ENCODE measurements at places on chromosomes 6 and 20.
A peak's percentile ranks its signal among the peaks of the same experiment; 100 is the strongest.

DNA sequence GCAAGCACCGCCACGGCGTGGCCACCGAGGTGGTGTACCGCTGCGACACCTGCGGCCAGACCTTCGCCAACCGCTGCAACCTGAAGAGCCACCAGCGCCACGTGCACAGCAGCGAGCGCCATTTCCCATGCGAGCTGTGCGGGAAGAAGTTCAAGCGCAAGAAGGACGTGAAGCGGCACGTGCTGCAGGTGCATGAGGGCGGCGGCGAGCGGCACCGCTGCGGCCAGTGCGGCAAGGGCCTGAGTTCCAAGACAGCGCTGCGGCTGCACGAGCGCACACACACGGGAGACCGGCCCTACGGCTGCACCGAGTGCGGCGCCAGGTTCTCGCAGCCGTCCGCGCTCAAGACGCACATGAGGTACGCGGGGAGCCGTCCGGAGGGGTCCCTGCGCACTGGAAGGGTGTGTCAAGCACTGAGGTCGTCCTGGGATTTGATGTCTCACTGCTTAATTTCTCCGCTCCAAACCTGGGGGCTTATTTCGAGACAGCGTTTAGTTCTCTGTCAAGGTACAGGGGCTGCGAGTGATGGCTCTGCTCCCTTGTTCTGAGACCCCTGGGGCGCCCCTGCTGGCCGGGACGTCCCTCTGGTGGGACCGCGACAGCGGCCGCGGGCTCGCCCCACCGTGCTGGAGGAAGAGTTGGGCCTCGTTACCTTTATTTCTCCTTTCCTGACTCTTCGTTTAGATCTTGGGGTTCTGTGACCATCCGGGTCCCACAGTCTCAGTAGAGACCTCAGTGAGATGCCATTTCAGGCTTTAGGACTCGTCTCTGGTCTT is 3.6 kb downstream of the GZF1 start:
- no peak for DNase-seq

GRCh38 chr6:160004419-160005175 is 35.7 kb downstream of the IGF2R start:
- no peak for DNase-seq

DNA sequence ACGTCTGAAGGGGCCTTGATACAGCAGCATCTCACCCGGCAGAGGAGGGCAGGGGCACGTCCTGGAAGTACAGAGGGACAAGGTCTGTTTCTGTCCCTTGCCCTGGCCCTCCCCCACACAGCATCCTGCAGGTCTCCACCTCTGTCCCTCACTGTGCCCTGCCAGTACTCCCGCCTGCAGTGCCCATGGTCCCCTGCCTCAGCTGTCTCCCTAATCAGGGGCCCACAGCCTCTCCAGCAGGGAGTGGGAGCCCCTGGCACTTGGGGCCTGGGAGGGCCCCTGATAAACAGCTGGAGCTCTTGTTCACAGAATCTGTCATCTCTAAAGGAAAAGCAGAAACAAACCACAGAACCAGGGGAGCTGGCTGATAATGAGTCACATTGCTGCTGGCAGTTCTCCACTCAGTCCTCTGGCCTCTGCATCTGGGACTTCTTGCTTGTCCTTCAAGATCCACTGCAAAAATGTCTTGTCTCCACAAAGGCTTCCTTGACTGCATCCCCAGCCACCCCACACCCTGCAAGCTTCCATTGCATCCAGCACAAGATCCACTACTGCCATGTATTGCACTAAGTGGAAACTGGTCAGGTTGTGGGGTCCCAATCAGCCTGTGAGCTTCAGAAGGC is 33.2 kb upstream of the TAF8 start:
- no peak for DNase-seq

GRCh38 chr6:149208134-149208601 is 109.3 kb upstream of the TAB2 start:
- DNase-seq, result no peak

DNA sequence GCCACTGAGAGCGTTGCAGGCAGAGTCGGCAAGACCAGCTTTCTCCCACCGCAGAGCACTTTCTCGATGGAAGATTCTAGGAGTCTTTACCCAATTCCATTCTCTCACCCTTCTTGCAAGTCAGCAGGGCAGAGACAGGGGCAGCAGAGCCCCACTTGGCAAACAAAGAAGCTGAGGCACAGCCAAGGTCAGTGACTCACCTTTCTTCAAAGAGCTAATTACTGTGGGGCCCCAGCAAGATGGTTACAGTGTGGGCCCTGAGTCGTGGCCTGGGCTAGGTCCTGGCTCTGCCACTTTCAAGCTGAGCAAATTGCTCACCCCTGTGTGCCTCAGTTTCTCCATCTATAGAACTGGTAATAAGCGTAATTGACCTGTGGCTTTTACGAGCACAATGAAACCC is 277.0 kb downstream of the PREX1 start:
- no peak for DNase-seq

DNA sequence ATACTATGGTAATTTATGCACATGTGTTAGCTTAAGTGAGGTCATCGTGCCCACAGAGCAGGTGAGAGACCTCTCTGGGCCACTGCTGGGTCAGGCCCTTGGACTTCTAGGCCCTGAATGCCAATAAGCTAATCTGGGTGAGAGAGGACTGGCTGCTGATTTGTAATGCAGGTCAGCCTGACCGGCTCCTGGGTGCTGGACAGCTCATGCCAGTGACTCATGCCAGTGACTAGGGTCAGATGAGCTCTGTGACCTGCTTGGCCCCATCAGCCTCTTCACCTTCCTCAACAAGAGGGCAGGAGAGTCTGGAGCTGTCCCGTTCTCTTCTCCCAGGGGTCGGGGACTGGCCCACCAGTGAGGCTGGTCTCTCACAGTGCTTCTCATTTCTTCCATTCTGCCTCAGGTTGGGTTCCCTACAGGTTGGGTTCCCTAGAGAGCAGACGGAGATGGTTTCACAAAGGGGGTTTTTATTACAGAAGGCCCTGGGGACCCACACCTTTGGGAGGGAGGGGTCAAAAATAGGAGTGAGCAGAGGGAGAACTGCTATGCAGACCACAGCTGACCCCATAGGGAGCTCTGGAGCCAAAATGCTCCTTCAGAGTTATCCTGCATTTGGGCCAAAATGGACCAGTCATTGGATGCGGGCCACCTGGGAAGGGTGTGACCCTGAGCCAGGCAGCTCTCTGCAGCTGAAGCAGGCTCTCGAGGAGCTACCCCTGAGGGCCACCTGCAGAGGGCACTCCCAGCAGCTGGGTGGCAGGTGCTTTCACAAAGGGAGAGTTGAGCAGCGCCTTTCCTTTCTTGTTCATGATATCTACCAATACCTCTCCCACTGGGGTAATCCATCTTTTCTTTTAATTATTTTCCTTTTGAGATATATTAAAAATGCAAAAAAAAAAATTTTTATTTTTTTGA is 2.2 kb upstream of the OXT start:
- no peak for DNase-seq

- peak; percentile 39 for DNase-seq
These were observed 19.0 kb upstream of the PREX1 start for GRCh38 chr20:48846516-48847492.

- no peak for DNase-seq
These were observed 27.4 kb downstream of the COL11A2 start for GRCh38 chr6:33164665-33165373.

DNA sequence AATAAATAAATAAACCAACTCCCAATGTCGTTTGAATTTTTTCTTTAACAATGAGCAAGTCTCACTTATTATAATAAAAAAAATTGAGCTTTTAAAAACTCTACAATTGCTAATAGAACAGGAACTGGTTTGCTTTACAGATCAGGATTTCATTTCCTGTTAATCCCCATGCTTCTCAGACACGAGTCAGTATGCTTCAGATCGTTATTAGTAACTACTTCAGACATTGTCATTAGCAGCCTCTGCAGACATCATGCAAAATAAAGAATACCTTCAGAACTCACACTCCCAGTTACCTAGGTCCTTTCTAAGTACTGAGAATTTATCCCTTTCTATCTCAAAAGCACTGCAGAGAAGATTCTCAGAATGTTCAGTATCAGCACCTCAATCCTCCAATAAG is 10.0 kb upstream of the FAM210B start:
- DNase-seq, result no peak

DNA sequence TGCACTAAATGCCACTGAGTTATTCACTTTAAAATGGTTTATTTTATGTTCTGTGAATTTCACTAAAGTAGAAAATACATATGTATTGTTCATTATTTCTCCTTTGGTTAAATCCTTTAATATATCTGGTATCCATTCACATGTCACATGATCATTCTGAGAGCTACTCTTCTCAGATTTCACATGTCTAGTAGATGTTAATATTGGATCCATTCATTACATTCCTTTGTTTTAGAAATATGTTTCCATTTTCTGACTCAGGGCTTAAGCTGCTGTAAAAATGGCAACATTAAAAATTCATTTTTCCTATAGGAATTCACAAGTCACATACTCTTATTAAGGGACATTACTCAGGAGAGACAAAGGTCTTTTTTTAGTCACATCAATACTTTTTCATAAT is 205.4 kb downstream of the ZFAND3 start:
- DNase-seq, result no peak

DNA sequence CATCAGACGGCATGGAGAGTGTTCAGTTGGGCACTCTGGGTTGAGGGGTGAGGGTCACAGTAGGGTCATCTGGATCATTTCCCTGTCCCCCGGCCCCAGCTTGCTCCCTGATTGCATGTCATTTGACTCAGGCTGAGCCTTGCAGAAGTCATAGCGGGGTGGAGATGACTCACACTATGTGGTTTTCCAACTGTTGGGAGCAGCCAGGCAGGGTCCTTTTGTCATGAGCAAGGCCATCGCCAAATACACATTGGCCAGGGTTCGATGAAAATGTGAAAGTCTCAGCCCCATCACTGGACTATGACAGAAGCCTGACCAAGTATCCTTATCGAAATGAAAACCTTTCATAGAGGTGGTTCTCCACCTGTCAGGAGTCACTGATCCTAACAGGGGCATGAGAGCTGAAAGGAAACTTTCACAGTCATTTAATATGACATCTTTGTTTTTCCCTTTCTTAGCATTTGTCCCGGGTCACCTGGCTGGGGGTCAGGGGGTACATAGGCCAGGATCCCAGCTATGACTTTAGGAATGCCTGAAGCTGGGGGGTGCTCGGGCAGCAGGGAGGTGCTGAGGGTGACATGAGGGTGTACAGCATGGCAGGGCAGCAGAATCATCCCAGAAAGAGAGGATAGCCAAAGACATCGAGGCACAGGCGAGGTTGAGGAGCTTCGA is 70.2 kb upstream of the CD93 start:
- DNase-seq, result no peak

- no peak for DNase-seq
These were observed 21.4 kb downstream of the SNAI1 start for GRCh38 chr20:50004229-50004628.

DNA sequence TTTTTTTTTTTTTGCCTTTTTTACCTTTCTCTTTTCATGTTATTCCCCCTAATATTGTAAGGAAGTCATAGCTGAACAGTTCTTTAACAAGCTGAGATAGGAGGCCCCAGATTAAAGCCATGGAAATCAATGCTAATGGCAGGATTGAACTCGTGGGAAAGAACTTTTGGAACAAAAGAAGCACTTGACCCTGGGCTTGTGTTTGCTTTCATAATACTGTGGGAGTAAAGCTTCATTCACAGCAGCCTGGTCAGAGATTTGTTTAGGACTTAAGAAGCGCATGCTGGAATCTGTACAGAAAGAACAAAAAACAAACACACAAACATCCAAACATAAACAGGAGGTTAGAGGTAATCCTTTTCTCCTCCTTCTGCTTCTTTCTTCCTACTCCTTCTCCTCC is 5.1 kb downstream of the HEY2 start:
- no peak for DNase-seq

- no peak for DNase-seq
These were observed 18.3 kb upstream of the UNC93A start for GRCh38 chr6:167272696-167273379.

DNA sequence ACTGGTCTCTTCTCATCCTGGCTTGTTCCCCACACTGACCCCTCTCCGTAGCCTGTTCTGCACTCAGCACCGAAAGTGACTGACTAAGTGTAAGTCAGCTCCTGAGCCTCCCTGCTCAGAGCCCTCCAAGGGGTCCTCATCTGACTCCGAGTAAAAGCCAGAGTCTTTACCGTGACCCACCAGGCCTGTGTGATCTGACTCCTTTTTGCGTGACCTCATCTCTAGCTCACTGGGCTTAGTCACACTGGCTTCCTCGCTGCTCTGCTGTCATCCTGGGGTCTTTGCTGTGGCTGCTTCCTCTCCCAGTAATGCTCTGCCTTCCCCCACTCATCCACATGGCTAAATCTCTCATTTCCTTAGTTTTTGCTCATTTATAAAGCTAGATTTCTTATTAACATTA is 116.6 kb downstream of the PLCB4 start:
- DNase-seq, result no peak

DNA sequence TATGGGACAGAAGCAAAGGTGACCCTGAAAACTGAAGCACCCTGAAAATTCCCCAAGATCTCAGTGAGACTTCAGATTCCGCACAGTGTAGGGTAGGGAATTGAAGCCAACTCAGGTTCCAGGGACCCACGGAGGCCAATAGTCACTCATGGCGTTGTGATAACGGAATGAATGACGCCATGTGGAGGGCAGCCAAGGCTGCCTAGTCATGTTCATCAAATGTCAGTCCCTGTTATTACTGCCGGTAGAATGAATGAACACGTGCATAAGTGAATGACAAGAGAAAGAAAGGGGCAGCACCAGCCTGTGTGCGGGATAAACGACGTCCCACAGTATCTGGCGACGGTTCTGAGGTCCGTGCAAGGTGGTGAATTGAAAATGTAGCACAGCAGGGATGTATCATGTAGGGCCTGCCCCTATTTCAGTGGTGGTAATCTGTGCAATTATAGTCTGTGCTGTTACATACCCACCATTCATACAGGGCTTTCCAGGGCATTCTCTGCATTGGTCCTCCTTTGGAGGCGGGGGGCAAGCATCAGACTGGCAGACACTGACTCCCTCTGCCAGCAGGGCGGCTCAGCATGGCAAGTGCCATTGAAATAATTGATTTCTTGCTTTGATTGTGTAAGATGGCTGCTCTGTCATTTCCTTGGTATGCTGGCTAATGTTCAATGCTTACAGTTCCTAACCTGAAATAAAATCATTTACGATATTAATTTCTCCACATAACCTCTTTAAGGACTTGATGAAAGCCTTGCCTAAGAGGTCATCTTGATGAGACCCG is 386.9 kb downstream of the CDH4 start:
- DNase-seq, result no peak

GRCh38 chr6:47718571-47718970 is 20.2 kb downstream of the ADGRF4 start:
- DNase-seq, result no peak

GRCh38 chr6:161219680-161220079 is 54.2 kb downstream of the AGPAT4 start:
- no peak for DNase-seq

GRCh38 chr6:167695831-167696230 is 130.9 kb upstream of the AFDN start:
- no peak for DNase-seq
